ENCODE measurements at places on chromosomes 3 and 15.

- no peak for DNase-seq
Observed at GRCh38 chr3:116815321-116815720, 105.7 kb downstream of the TUSC7 start.

- DNase-seq, result no peak
Observed at GRCh38 chr3:126101521-126101982, 17.6 kb upstream of the SLC41A3 start.

DNA sequence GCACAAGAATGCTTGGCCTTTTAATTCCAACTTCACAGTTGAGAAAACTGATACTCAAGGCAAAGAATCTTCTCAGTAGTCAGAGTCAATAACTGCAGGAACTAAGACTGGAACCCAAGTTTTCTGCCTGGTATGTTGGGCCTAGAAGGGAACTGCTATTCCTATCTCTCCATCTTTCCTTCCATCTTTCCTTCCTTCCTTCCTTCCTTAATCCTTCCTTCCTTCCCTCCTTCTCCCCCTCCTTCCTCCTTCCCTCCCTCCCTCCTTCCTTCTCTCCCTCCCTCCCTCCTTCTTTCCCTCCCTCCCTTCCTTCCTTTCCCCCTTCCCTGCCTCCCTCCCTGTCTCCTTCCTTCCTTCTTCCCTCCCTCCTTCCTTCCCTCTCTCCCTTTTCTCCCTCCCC is 131.2 kb downstream of the RORA start:
- DNase-seq, result no peak

DNA sequence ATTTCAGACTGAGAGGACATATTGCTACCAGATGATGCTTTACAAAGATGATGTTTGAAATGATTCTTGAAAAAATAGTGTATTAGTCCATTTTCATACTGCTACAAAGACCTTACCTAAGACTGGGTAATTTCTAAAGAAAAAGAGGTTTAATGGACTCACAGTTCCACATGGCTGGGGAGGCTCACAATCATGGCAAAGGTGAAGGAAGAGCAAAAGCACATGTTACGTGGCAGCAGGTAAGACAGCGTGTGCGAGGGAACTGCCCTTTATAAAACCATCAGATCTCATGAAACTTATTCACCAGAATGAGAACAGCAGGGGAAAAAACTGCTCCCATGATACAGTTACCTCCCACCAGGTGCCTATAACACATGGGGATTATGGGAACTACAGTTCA is 658.4 kb upstream of the CFAP20DC start:
- DNase-seq, result no peak

Measured in NCI-H2081 (cell line).